ENCODE measurements at places on chromosomes 12 and 14.

DNA sequence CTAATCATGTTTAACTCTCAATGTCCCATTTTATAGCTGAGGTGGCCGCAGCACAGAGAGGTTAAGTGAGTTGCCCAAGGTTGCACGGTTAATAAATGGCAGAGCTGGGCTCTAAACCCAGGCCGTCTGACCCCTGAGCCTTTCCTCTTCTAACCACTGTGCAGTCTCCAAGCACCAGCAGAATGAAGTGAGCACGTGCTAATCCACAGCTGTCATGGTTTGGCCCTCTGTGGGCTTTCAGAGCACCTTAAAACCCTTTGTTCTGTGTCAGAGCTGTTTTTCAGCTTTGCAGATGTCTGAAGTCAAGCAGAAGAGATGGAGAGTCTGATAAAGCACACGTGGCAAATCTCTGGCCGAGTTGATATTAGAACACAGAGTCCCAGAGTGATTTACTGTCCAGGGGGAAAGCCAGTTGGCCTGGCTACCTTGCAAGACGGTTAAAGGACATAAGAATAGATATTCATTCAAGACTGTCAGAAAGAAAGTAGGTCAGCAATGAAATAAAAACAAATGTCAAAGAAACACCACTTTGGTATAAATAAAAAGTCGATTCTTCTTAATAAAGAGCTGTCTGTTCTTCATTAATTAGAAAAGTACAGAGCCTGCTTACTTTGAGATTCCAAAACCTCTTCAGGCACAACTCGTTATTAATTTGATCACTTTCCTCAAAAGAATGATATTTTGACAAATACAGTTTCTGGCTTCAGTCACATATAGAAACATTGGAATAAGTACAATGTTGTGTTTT is 107.3 kb downstream of the CRADD start:
- DNase-seq = no peak

DNA sequence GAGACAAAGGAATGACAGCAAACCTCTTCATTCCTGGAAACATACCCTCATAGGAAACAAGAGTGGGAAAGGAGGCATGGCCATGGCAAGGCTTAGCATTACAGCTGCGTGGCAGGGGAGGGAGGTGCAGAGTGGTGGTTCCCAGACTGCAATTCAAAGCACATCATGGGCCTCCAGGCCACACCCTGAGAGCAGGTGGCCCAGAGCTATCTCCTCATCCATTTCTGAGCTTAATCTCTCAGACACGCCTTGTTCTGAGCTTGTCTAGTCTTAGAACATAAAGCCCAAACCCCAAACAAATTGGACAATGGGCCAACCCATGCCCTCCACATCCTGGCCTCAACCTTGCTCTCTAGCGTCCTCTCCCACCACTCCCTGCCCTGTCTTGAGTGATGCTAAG is 5.9 kb upstream of the KRT3 start:
- DNase-seq = no peak

- DNase-seq = no peak
Observed at GRCh38 chr14:65169351-65169750, 67.0 kb upstream of the MAX start.

- DNase-seq = no peak
Observed at GRCh38 chr14:105073720-105074600, 8.7 kb upstream of the GPR132 start.

GRCh38 chr12:55874443-55874842 is 31.7 kb upstream of the MMP19 start:
- no peak for DNase-seq

- DNase-seq = no peak
Observed at GRCh38 chr14:34324363-34324795, 137.7 kb downstream of the SPTSSA start.

Data from stimulated activated CD8-positive, alpha-beta memory T cell treated with anti-CD3 and anti-CD28 coated beads, Interleukin-7, amount 100 ng/mL, for 4 hours (primary cell).